Stimulated activated naive CD4-positive, alpha-beta T cell (primary cell): ENCODE measurements at places on chromosomes 2 and 18.

- DNase-seq = no peak
Observed at GRCh38 chr18:59343926-59344325, 15.1 kb downstream of the LMAN1 start.

GRCh38 chr2:75709297-75709696, 1.4 kb downstream of the GCFC2 start:
- no peak for DNase-seq

GRCh38 chr18:34870555-34871310, 160.6 kb downstream of the DTNA start:
- no peak for DNase-seq

GRCh38 chr2:239466755-239467271, 66.0 kb upstream of the HDAC4 start:
- no peak for DNase-seq

DNA sequence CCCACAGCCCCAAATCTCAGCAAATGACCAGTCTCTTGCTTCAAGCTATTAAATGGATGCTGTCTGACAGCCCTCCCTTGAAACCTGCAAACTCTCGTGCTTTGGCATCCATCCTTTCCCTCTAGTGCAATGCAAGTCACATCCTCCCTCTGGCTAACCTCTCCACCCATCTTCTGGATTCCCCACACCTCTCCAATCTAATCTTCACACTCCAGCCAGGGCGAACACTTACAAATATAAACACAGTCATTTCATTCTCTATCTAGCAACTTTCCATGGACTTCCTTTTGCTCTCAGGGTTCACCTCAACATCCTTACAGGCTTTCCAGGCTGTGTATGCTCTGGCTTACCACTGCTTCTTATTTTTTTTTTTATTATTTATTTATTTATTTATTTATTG, 10.1 kb upstream of the NARS1 start:
- DNase-seq = no peak

DNA sequence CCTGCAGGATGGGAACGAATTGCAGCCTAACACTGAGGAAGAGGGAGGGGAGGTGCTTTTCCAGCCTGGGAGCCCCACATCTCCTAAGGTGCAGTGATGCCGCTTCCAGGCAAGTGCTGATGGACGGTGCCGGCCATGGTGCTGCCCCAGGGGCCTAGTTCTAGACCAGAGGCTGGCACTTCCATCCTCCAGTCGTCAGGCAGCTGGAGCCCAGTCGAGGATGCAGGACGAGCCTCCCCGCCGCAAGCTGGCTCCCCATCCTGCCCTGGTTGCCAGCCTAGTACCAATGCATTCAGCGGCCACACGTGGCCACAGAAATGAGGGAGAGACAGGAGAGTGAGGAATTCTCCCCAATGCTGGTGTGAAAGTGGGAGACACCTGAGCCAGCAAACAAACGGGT, 413.5 kb downstream of the ZNF516 start:
- DNase-seq = no peak

DNA sequence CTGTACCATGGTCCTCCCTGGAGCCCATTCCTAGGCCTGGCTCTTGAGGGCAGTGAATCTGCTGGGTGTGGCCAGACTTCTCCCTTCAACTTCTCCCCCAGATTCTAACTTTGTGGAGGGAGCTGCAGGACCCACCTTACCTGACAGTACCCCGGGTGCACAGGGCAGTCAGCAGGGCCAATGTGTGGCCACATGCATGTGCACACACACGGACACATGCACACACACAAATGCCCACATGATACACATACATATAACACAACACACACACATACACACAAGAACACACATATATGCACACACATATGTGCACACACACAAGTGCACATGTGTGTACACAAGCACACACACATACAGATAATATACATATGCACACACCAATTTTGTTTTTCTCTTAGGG, 300.0 kb upstream of the HS6ST1 start:
- no peak for DNase-seq

- no peak for DNase-seq
Observed at GRCh38 chr18:76643199-76643598, 148.2 kb upstream of the ZNF516 start.

GRCh38 chr2:151771599-151772358, 37.5 kb upstream of the NEB start:
- no peak for DNase-seq

DNA sequence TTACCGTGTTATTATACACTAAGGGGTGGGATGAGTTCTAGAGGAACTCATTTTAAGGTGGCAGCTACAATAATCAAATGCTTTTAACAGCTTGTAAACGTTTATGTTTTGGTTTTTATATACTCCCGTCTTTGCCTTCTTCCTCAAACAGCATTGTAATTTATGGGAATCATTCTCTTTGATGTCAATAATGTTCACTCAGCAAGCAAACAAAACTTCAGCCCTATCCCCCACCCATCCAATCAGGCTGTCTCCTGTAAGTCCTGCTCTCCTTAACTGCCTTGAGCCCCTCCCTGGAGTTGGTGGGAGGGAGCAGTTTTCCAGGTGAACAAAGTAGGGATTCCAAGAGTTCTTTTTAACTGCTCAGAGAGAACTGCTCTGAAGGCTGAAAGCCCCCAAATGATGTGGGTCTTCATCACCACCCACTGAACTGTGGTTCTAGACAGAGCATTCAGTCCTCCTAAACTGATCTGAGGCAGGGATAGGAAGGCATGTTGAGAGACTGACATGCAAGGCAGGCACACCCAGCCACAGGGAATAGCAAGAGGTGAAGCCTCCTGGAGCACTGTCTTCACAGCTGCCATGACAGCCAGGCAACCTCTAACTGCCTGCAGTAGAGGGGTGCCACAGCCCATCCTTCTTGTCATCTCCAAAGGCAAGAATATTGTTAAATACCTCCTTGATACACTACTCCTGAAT, 17.5 kb downstream of the MYO5B start:
- no peak for DNase-seq

- DNase-seq = no peak
Observed at GRCh38 chr2:24986372-24986771, 14.6 kb upstream of the DNAJC27 start.

GRCh38 chr2:170146784-170147183, 31.2 kb upstream of the MYO3B start:
- no peak for DNase-seq

DNA sequence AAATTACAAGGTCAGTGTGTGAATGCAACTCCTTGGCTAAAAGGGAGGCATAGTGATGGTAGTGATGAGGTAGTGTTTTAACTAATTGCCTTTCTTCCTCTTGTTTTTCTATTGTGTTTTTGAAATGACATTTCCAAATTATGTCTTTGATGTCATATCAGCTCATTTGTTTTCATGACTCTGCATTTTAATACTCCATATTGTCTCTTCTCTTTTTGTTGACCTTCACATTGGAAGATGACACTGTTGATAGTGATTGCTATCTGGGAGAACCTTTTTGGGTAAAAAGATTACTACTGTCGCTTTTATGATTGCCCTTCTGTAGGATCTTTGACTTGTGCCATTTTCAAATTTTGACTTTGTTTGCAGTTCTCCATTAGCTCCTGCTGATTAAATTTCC, 3.0 kb downstream of the GIGYF2 start:
- no peak for DNase-seq

DNA sequence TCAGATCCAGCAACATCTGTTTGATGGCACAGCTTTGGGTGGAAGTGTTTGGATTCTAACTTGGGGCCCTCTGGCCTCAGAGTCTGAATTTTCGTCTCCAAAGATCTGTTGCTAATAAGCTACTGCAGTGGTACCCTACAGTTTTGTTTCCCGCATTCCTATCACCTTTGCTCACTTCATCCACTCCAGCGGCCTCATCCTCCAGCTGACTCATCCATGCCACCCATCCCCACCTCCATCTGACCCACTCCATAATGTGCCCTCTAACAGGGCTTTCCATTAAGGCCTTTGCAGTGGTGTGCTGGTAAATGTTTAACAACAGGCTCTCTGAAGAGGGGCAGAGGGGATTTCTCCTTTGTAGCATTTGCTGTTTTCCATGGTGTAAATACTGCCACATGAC, 225.5 kb downstream of the TGIF1 start:
- no peak for DNase-seq

DNA sequence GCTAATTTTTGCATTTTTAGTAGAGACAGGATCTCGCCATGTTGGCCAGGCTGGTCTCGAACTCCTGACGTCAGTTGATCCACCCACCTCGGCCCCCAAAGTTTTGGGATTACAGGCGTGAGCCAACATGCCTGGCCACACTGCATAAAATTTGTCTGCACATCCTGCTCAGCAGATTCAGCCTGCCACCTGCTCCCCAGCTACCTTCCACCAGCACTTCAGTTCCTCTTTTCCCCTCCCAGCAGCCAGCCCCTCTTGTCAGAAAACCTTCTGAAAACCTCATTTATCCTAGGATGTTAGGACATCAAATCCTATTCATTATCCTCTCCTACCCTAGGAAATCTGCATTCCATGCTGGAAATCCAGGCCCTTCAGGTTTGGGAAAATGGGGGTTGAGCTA, 99.4 kb upstream of the STPG4 start:
- DNase-seq = no peak

- no peak for DNase-seq
Observed at GRCh38 chr18:78740876-78741275, 238.7 kb upstream of the SALL3 start.

- DNase-seq = no peak
Observed at GRCh38 chr2:216557413-216557812, 58.8 kb downstream of the RPL37A start.

DNA sequence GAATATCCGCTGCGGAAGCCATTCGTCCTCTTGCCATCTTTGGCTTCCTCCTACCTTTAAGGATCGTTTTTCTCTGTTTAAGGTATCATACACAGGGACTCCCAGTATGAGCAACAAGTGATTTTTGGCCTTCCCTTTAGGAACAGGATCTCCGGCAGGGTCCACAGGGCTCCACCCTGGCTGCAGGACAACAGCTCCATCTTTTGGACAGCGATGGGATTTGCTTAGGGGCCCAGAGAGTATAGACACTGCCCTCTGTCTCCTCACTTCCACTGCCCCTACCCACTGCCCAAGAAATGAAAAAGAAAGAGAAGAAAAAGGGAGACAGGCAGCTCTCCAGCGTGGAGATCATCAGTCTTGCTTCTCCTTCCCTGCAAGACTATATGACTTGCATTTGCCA, 224.5 kb downstream of the UXS1 start:
- DNase-seq = no peak

- DNase-seq = no peak
Observed at GRCh38 chr2:128782411-128783192, 463.9 kb upstream of the HS6ST1 start.

DNA sequence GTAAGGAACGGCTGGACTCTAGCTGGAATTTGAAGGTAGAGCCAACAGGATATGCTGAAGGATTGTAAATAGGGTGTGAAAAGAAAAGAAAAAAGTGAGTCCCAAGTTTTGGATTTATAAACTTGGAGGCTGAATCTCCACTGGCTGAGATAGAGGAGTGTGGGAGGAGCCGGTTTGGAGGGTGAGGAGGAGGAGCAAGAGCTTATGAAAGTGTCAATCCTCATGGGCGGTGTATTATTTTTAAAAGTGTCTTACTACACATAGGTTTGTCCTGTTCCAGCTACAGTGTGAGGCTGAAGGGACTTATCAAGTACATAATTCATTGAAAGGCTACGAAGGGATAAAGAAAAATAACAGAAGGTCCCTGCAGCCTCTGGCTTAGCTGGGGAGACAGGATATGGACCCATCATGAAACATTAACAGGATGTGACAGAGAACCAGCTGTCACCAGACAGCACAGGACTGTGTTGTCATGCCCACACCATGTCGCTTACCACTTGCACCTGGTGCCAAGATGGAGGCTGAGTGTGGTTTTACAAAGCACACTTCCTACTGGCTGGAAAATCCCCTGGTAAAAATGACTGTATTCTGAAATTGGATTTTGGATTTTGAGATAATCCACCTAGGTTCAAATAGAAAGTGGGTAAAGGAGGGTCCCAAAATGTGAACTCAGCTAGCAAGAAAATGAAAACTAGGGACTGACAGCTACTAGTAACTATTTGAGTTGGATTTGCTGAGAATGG, 2.5 kb upstream of the MREG start:
- DNase-seq = peak; percentile 49
